ENCODE measurements at places on chromosomes 11 and 22.

- DNase-seq: no peak
These were observed 7.8 kb downstream of the CTSC start for GRCh38 chr11:88329563-88330250.

GRCh38 chr11:19344661-19345518, 104.1 kb upstream of the E2F8 start:
- no peak for DNase-seq

DNA sequence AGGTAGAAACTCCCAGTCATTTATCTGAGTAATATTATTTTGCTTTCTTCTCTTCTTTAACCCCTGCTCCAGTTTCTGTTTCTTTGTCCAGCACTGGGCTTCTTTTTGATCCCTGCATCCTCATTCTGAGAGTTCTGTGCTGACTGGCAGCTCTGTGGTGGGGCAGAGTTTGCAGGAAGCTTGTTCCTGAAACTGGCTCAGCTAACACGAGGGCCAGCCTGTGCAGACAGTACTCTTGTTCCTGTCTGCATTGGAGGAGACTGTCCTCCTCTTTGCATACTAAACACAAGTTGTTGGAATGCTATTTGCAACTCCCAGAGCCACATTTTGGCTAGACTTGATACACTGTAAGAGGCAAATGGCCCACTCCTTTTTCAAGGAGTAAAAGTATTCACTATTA, 93.1 kb upstream of the HORMAD2 start:
- DNase-seq: no peak

DNA sequence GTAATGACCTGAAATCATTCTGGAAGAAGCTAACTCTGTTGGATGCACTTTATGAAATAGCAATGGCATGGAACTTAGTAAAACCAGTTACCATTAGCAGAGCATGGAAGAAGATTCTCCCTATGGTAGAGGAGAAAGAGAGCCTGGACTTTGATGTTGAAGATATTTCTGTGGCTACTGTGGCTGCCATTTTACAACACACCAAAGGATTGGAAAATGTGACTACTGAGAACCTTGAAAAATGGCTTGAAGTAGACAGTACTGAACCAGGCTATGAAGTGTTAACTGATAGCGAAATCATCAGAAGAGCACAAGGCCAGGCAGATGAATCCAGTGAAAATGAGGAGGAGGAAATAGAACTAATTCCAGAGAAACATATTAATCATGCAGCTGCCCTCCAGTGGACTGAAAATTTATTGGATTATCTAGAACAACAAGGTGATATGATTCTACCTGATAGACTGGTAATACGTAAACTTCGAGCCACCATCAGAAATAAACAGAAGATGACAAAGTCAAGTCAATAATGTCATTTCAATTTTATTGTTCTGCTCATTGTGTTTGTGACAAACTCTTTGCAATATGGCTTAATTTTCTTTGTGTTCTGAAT, 2.0 kb downstream of the JRKL start:
- no peak for DNase-seq

DNA sequence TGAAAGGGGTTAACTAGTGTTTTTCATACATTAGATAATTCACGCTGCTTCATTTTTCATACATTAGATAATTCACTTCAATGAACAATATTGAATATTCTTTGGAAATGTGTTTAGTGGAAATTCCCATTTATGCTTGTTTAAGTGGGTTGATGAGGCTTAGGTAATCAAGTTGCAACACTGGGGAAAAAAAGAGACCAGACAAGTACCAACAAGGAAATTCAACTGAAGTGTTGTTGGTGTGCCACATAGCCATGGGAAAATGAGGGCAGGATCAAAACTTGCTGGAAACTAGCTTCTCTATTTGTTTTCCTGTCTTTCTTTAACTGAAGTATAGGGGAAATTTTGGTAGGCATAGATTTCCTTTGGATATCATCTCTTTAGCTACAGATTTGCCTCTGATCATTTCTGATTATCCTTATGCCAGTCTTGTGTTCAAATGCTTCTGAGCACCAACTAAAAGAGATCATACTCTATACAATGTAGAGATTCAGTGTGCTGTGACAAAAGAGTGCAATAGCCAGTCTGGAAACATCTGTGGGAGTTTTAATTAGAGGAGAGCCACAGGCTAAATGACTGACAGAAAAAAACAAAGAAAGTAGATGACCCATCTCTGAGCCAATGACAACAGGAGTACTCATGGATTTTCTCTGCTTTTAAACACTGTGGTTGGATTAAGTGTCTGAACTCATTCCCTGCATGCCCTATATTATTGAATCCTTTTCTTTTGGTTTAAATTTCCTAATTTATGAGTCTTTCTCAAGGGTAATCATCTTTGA, 67.6 kb upstream of the CTSC start:
- DNase-seq: no peak

DNA sequence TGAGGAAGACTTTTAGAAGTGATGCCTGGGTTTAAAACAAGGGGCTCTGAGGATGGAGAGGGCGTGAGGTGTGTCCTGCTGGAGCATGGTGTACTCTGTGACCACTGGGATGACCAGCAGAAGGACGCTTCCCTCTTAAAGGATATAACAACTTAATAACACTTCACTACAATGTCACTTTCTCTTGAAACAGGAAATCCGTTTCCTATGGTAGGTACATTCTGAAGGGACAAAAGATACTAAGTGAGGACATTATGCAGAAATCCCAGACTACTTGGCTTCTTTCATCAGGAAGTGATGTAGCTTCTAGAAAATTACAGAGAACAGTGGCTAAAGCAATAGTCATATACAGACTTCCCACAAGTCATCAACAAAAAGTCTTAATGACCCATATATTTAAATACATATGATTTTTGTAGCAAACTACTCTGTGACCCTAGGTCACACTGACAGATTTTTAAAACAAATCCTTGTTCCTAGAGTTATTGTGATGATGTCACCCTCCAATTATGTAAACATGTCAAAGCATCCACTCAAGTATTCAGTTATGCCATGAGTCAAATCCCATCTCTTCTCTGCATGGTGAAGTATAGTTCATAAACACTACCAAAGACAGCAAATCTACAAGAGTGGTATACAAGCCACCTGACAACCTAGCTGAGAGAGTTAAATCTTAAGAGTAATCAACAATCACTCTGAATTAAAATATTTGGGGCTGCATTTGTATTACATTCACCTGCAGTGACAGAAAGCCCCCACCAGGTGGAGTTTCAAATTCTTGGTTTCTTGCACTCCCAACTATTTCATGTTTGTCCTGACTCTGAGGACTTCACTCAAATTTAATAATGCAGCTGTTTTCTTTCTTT, 32.8 kb downstream of the PITPNB start:
- DNase-seq: no peak

DNA sequence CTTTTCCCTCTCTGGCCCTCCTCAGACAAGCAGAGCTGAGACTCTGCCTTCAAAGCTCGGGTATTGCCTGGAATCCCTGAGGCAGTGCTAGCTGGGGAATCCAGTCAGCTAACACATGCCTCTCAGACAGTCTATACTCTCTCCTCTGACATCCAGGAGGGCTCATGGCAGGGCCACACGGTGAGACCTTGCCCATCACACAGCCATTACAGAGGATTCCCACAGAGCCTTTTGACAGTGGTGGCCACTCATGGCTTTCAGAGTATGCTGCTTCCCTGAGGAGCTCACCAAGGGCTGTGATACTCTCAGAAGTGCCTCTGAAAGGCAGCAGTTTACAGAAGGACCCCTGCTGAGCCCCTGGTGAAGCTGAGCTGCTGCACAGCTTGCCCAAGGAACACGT, 165.3 kb downstream of the RRAS2 start:
- no peak for DNase-seq

DNA sequence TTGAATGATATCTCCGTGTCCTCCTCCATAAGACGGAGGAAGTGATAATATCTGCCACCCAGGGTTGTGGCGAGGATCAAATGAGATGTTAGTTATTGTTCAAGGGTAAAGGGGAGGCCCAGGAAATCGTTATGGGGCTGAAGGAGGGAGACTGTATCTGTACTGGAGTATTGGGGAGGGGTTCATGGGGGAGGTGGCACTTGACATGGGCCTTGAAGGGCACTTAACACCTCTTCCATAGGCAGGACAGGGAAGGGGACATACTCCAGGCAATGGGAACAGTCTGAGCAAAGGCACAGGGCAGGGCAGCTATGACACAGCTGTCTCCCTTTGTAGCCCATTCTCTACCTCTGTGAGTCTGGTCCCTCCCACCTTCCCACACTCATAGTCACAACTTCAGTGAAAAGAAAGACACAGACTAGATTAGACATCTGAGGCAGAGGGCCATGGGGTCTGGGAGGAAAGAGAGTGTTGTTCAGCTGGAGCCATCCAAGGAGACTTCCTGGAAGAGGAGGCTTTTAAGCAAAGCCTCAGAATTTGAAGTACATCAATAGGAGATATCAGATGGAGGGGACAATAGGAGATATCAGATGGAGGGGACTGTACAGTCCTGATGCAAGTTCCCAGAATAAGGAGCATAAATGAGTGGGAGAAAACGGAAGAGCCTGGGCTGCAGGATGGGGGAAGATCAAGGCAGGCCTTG, 15.8 kb upstream of the DGKZ start:
- DNase-seq: no peak

DNA sequence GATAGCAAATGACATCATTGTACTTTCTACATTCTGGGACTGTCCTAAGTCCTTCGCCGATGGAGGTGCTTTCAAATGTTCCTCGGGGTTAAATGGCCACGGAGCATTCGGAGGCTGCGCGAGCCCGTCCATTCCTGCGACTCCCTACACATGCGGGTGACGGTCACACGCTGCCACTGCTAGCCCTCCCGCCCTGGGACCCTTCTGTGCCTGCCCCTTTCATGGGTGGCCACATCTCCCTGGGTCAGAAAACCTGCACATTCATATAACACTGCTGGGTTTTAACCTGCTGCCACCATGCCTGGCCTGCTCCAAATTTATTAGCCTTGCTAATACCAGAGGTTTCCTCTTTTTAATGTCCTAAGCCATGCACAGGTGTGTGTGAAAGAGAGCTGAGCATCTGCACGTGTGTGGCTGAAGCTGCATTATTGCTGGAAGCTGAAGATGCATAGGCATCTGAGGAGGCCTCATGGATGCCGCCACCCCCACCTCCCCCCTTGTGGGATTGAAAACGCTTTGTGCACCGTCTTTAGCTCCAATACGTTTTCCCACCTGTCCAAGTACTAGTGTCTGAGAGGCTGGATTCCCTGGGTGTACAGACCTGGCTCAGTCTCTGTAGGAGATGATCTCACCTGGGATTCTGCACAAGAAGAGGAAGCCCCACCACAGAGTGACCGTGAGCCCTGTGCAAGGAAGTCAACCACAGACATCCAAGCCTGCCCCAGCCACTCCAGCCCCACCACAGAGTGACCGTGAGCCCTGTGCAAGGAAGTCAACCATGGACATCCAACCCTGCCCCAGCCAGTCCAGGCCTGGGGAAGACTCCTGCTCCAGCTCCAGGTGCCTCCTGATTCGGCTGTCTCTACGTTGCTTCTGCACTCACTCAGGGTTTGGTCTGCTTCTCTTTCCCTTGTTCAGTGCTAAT, 626.4 kb downstream of the BRD1 start:
- no peak for DNase-seq

DNA sequence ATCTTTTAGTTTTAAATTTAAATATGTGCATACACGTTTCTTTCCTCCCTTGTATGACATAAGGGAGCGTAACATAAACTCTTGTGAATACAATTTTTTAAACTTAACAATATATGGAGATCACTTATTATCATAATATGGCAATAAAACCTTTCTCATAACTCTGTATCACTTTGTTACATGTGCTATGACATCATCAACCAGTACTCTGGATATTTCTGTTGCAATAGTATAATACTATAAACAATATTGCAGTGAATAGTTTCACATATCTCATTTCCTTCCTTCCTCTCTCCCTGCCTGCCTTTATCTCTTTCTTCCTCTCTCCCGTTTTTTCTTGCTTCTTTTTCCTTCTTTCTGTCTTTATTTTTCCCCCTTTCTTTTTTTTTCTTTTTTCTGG, 1278.0 kb upstream of the CNTN5 start:
- no peak for DNase-seq

DNA sequence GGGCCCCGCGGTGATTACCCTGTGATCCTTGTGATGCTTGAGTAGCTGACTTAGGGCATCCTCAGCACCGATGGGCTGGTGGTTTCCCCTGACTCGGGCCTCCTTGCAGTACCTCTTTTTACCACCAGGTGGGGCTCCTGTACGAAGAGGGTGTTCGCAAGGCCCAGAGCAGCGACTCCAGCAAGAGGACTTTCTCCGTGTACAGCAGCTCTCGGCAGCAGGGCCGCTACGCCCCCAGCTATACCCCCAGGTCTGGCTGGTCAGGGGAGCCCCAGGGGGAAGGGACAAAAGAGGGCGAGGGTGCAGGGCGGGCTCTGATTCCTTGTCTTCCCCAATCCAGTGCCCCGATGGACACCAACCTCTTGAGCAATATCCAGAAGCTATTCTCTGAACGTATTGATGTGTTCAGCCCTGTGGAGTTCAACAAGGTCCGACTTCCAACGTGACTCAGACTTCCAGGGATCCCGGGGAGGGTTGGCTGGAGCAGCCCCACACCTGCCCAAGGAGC, 1.3 kb upstream of the TM7SF2 start:
- DNase-seq: peak; percentile 61

DNA sequence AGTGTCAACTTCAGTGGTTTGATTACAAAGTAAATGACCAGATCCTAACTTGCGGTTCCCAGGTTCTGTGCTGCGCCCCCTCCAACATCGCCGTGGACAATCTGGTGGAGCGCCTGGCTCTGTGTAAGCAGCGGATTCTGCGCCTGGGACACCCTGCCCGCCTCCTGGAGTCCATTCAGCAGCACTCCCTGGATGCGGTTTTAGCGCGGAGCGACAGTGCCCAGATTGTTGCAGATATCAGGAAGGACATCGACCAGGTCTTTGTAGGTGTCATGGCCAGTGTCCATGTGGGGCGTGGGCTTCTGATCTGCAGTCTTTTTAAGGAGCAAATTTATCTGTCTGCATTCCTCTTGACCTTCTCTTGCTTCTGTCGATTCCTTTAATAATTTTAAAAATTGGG, 11.1 kb downstream of the IGHMBP2 start:
- DNase-seq: no peak

DNA sequence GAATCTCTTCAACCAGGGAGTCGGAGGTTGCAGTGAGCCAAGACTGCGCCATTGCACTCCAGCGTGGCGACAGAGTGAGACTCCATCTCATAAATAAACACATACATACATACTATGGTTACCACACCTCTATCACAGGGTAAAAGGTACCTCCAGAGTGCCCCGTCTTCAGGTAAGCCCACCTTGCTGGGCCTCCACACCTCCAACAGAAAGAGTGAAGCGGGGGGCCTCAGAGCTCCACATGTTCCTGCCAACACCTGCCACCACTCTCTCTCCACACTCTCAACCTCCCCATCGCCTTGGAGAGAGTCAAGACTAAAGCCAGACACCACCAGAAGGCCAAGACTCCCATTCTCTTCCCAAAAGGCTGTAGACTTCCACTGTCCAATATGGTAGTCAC, 10.3 kb upstream of the VWCE start:
- no peak for DNase-seq

- DNase-seq: no peak
These were observed 27.0 kb downstream of the TESMIN start for GRCh38 chr11:68724293-68724692.

GRCh38 chr11:134024420-134025081, 44.3 kb upstream of the JAM3 start:
- no peak for DNase-seq

Measured in GM12864 (cell line).